Thymus (tissue), 14 donors: ENCODE measurements at places on chromosomes 2 and 18. TPM values are rescaled to one million over a fixed set of nuclear protein-coding genes. Genes with fewer than 3 reads are reported as not detected.

Gene TPRKB
- polyA plus RNA-seq = 78.2 TPM

GRCh38 chr2:98367721-98368120, 21.5 kb downstream of the CNGA3 start:
- no peaks in the 10 kb centered on the region for H3K4me1 ChIP-seq
- DNase-seq = no peak
- H3K4me3 ChIP-seq = no peak overlapping the region
- no peak overlapping the region for H3K27ac ChIP-seq
- H3K27me3 ChIP-seq = no peaks in the 10 kb centered on the region

DNA sequence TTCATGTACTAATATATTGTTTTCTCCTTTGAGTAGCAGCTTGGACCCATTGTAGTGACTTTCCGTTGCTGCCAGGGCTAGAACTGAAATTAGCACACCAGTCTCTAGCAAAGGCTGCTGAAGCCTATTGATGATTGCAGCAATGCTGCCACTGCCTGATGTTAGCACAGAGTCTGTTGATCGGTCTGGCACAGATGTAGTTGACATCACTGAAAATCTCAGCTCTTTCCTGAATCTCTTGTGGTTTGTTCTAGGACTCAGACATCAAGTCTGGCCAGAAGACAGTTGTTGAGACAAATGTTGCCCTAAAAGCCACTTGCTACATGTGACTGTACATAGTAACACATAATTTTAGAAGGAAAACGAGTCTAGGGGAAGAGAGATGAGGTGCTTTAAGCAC, 47.2 kb downstream of the VAPA start:
- H3K4me3 ChIP-seq = no peak overlapping the region
- no peaks in the 10 kb centered on the region for H3K27me3 ChIP-seq
- H3K27ac ChIP-seq = no peak overlapping the region
- DNase-seq = no peak
- H3K4me1 ChIP-seq = peaks cover under 1% of the 10 kb centered on the region
- peaks cover 3% of the 10 kb centered on the region for H3K36me3 ChIP-seq

GRCh38 chr2:105325389-105325963, 4.1 kb downstream of the TGFBRAP1 start:
- no peak for DNase-seq
- peaks cover 5% of the 10 kb centered on the region for H3K4me1 ChIP-seq
- no peak overlapping the region for H3K27ac ChIP-seq
- H3K4me3 ChIP-seq = no peak overlapping the region
- peaks cover 3% of the 10 kb centered on the region for H3K36me3 ChIP-seq

DNA sequence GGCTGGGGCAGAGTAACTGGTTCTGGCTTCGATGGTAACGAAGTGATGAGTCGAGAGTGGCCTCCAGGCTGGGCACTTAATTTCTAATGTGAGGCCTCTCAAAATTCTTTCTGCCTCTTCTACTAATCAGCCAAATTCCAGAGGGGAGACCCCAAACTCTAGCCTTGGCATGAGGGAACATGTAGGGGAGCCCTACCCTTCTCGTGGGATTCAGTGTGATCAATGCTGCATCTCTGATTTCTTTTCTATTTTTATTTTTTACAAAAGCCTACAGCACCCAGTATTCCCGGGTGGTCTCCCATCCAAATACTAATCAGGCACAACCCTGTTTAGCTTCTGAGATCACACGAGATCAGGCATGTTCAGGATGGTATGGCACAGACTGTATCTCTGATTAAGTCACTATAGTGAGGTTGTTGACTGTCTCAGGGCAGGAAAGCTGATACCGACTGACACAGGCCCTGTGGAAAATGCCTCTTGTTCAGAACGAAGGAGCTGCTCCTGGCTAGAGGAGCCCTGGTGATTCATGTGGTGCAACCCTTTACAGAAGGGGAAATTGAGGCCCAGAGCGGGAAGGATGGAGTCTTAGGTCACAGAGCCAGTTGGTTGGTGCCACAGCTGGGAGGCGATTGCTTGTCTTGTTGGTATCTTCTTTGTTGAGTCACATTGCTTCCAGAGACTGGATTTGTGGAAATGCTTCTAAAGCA, 126.3 kb upstream of the HS6ST1 start:
- no peak for DNase-seq
- no peak overlapping the region for H3K4me3 ChIP-seq
- H3K4me1 ChIP-seq = peaks cover 18% of the 10 kb centered on the region
- H3K27ac ChIP-seq = peak overlapping the region; percentile 51
- H3K27me3 ChIP-seq = peaks cover 5% of the 10 kb centered on the region
- H3K36me3 ChIP-seq = no peaks in the 10 kb centered on the region

GRCh38 chr2:38100328-38100727, 24.4 kb upstream of the CYP1B1 start:
- no peak for DNase-seq
- no peaks in the 10 kb centered on the region for H3K4me1 ChIP-seq
- no peaks in the 10 kb centered on the region for H3K36me3 ChIP-seq
- peaks cover 20% of the 10 kb centered on the region for H3K27me3 ChIP-seq
- no peak overlapping the region for H3K27ac ChIP-seq

Gene RAB6D
- 0.21 TPM for polyA plus RNA-seq

GRCh38 chr18:26556573-26556972, 8.2 kb upstream of the KCTD1 start:
- H3K27me3 ChIP-seq = peaks cover 35% of the 10 kb centered on the region
- no peak overlapping the region for H3K4me3 ChIP-seq
- no peaks in the 10 kb centered on the region for H3K36me3 ChIP-seq
- H3K27ac ChIP-seq = no peak overlapping the region
- DNase-seq = no peak
- no peaks in the 10 kb centered on the region for H3K4me1 ChIP-seq

Gene FOXD4L1
- polyA plus RNA-seq = 0.09 TPM
